Suppressor macrophage treated with lipopolysaccharide for 4 hours (primary cell): ENCODE measurements at places on chromosomes 1 and 21.

DNA sequence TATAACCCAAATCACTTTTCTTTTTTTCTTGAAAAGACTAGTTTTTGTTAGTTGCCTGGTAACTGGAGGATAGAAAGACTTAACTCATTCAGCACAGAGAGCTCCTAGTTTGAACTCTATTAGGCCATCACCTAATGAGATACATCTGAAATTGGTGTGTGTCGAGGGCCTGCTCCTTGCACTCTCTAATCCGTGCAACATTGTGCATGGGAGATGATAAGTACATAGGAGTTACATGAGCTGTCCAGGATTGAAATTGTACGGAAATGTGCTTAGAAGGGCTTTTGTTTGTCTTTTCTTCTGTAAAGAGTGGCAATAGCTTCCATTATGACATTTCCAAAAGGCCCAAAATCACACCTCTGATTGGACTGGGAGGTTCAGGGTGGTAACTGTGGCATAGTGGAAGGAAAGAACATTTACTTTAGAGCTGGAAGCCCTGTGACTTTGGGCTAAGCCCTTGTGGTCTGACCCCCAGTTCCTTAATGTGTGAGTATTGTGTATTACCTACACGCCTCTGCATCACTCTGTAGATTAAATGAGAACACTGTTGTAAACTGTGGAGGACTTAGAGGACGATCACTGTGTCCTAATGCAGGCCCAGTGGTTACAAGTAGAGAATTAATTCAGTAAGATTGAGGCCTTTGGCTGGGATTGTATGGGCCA is 71.2 kb downstream of the FGGY start:
- DNase-seq, result no peak

DNA sequence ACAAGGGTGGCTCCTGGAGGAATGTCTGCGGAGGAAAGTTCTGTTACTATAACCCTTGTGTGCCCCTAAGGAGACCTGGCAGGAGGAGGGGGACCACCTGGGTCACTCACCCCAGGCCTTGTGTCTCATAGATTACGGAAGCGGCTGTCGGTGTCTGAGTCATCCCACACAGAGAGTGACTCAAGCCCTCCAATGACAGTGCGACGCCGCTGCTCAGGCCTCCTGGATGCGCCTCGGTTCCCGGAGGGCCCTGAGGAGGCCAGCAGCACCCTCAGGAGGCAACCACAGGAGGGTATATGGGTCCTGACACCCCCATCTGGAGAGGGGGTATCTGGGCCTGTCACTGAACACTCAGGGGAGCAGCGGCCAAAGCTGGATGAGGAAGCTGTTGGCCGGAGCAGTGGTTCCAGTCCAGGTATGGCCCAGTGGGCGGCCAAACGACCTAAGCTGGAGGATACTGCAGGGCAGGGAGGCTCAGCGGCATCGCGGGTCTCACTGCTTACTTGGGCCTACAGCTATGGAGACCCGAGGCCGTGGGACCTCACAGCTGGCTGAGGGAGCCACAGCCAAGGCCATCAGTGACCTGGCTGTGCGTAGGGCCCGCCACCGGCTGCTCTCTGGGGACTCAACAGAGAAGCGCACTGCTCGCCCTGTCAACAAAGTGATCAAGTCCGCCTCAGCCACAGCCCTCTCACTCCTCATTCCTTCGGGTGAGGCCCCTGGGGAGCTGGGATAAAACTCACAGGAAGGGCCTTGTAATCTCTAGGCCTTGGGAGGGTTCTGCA is 101.4 kb downstream of the PIK3R3 start:
- no peak for DNase-seq

- no peak for DNase-seq
These were observed 44.9 kb upstream of the TSPAN2 start for GRCh38 chr1:115134231-115134630.

DNA sequence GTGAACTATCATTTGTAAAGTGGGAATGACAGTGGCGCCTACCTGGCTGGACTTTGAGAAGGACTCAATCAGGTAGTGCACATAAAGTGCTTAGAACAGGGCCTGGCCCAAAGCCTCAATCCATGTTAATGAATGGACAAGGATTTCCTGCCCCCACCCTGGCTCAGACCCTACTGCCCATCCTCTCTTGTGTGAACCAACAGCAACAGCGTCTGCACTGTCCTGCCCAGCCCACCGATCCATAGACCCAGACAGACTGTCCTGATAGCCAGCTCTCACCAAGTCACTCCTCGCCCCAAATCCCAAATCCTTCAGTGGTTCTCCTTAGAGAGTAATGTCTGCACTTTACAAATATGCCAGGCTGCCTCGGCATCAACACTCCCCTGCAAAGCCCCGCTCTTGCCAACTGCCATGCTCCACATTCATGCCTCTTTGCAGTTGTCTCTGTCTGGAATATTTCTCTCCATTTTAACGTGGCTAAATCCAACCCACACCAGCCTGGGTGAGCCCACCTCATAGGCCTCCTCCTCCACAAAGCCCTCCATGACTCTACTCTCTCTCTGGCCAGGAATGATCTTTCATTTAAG is 157.6 kb upstream of the EDN2 start:
- no peak for DNase-seq

DNA sequence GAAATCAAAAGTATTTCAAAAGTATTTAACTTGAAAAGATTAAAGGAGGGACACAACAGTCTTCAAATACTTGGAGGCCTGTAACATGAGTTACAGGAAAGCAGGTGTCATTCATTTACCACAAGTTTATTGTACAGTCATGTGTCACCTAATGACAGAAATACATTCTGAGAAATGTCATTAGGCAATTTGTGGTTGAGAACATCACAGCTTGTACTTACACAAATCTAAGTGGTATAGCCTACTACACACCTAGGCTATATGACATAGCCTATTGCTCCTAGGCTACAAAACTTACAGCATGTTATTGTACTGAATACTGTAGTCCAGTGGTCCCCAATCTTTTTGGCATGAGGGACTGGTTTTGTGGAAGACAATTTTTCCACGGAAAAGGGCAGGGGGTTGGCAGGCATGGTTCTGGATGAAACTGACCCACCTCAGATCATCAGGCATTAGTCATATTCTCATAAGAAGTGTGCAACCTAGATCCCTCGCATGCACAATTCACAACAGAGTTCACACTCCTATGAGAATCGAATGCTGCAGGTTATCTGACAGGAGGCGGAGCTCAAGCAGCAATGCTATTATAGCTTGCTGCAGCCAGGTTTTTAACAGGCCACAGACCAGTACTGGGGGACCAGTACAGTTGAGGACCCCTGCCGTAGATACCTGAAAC is 25.0 kb upstream of the PHTF1 start:
- peak; percentile 8 for DNase-seq

- DNase-seq, result no peak
These were observed 86.3 kb downstream of the CAMK2N1 start for GRCh38 chr1:20399606-20400180.

GRCh38 chr1:74584185-74584584 is 71.8 kb upstream of the LRRC53 start:
- no peak for DNase-seq

DNA sequence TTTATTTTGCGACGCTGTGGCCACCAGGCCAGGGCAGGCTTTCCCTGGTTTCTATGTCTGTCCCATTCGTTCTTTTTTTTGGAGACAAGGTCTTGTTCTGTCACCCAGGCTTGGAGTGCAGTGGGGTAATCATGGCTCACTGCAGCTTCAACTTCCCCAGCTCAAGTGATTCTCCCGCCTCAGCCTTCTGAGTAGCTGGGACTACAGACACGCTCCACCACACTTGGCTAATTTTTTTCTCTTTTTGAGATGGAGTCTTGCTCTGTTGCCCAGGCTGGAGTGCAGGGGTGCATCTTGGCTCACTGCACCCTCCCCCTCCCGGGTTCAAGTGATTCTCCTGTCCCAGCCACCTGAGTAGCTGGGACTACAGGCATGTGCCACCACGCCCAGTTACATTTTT is 43.4 kb upstream of the WNT4 start:
- DNase-seq, result no peak

DNA sequence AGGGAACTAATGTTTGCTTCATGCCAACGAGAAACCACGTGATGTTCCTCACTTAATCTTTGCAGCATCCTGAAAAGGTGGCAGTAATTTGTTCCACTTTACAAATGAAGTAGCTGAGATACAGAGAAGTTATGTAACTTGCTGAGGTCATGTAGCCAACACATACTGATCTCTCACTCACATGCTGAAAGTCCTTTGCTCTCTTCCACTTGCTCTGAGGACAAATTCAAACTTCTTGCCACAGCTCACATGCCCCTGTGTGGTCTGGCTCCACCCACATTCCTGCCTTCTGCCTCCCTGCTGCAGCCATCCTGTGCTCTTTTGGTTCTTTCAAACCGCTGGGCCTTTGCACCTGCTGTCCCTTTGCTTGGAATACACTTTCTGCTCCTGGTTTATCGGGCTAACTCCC is 55.4 kb downstream of the TMCO4 start:
- peak; percentile 11 for DNase-seq

- DNase-seq, result no peak
These were observed 22.7 kb upstream of the SFT2D2 start for GRCh38 chr1:168202941-168203654.

DNA sequence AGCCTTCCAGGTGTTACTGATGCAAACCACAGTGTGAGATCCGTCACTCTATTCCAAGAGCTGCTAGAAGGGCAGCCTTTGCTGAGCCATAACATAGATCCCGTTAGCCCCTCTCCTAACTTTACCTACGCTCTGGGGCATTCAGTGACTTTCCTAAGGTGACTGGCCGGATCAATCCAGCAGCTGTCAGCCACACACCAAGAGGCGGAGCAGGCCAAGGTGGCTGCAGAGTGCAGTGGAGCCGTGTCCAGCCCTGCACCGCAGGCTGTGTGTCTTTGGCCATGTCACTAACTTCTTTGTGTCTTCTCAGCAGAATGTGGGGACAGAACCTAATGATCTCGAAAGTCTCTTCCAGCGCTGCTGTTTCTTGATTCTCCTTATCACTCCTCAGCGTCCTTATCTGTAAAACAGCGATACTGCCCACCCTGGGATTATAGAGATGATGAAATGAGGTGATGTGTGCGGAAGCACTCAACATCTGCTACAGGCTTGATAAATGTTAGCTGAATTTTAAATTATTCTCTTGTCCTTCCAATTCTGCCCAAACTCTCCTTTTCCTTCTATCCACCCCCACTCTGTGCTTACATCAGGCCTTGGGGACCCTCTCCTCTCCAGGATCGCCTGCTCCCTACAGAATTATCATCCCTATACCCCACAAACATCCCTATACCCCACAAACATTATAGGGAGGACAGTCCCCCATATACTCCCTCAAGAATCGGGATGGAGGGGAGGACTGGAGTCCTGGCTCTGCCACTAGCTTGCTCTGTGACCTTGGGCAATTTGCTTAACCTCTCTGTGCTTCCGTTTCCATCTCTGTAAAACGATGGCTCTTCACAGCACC is 25.8 kb upstream of the LRRN2 start:
- no peak for DNase-seq

GRCh38 chr1:244599937-244600350 is 53.0 kb upstream of the DESI2 start:
- DNase-seq, result peak; percentile 94

- peak; percentile 58 for DNase-seq
These were observed 5.0 kb downstream of the KDM5B start for GRCh38 chr1:202802998-202803932.

DNA sequence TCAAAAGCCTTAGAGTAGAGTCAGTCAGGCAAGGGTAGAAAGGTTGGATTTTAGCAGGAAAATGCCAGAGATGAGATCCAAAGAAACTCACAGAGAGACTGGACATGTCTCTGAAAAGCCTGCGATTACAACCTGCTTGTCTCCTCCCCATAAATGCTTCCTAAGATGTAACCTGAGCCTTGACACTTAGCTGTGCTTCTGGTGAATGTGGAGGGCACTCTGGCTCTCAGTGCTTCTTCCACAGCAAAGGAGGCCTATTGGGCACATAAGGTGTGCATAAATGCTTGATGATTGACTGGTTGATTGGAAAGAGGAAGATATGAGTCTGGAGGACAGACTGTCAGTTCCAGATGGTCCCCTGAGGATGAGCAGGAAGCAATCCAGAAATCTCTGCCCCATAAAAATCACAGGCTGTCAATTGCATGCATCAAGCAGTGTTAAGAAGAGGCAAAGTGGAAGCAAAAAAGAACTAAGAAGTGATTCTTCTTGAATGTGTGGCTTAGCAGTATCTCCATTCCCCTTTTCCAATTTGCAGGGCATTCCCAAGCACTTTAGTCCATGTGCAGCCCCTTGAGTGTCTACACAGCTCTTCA is 236.2 kb upstream of the RRP15 start:
- DNase-seq, result no peak

- no peak for DNase-seq
These were observed 4.0 kb downstream of the FAAP20 start for GRCh38 chr1:2190491-2190976.

- no peak for DNase-seq
These were observed 17.5 kb downstream of the TRPM2 start for GRCh38 chr21:44370786-44371410.

- DNase-seq, result no peak
These were observed 7.1 kb upstream of the NAV1 start for GRCh38 chr1:201531551-201532425.

- DNase-seq, result no peak
These were observed 15.9 kb downstream of the HENMT1 start for GRCh38 chr1:108644984-108645383.

DNA sequence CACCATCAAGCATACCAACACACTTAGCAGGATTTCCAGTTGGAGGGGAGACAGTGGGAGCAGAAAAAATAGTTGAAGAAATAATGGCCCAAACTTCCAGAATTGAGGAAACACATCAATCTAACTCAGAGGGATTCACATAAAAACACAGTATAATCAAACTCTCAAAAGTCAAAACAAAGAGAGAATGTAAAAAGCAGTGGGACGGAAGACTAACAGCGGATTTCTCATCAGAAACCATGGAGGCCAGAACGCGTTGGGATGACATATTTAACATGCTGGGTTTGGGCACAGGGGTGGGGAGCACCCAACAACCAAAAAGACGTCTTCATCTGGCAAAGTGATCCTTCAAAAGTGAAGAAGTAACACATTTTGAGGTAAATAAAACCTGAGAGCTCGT is 7.0 kb upstream of the KRTAP10-9 start:
- no peak for DNase-seq

DNA sequence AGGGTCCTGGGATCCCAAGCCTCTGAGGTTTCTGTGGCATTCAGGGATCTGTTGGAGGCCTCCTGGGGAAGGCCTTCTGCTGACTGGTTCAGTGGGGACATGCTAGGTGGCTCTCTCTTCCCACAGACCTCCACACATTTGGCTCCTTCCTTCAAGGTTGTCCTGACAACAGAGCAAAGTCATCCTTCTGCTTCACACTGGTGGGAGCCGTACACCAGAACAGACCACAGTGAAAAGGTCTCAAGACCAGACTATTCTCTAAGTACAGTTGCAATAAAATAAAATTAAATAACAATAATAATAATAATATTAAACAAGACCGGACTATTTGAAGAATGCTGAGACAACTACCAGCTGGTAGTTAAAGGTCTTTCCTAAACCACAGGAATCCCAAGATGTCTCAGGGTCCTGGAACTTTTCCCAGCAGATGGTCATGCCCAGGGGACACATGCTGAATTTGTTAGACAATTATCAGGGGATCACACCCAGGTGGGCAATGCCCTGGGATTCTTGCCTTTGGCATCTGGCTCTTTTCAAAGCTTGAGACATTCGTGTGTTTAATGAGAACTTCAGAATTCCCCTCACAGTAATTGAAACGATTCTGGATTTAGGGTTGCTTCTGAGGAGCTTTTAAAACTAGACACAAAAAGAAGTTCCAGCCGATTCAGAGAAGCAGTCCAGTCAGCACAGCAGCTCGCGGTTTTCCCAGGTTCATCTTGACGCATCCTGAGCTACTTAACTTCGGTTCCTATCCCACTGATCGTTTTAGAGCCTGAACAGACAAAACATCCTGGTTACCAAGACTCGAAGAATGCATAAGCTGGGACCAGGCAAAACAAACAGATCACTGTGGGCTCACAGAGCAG is 22.9 kb downstream of the HTR1D start:
- no peak for DNase-seq

GRCh38 chr1:239221656-239222055 is 164.7 kb upstream of the CHRM3 start:
- no peak for DNase-seq
